ENCODE measurements at places on chromosomes 12 and 14.

DNA sequence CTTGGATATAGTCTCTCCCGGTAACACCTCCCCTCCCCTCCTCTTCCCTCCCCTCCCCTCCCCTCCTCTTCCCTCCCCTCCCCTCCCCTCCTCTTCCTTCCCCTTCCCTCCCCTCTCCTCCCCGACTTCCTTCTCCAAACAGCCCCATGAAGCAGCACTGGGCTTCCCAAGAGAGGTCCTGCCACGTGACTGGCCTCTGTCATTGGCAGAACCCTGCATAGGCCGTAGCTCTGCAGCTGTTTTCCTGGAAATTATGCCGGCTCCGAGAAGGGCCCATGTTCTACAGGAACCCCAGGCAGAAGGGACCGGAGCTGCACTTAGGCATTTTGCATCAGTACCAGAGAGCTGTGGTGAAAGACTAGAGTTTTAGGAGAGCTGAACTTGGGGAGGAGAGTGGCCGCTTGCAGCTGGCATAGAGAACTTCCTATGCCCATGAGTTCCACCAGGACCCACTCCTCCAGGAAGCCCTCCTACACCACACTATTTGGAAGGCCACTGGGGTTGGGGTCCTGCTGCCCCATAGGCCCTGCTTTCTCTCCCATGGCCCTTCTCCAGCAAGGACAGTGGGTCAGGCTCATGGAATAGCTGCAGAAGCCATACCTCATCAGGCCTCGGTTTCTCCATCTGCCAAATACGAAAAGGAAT is 5.1 kb upstream of the TNFAIP2 start:
- no peak for DNase-seq

GRCh38 chr12:85775091-85775490 is 61.1 kb downstream of the RASSF9 start:
- DNase-seq: no peak

DNA sequence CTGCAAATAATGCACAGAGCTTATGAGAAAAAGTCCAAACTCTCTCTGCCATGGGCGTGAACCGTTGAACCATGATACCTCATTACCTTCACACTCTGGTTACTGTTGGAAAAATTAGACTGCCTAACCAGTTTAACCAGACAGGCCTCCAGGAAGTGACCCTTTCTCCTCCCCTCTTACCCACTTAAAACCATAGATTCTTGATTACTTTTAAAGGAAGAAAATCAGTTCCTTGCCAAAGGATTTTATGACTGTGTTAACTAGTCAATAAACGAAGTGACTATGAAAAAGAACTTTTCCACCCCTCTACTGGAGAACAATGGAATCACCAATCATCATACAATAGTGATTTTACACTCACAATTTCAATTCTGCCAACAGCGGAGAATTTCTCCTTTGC is 254.0 kb upstream of the ATP2B1 start:
- DNase-seq: no peak

DNA sequence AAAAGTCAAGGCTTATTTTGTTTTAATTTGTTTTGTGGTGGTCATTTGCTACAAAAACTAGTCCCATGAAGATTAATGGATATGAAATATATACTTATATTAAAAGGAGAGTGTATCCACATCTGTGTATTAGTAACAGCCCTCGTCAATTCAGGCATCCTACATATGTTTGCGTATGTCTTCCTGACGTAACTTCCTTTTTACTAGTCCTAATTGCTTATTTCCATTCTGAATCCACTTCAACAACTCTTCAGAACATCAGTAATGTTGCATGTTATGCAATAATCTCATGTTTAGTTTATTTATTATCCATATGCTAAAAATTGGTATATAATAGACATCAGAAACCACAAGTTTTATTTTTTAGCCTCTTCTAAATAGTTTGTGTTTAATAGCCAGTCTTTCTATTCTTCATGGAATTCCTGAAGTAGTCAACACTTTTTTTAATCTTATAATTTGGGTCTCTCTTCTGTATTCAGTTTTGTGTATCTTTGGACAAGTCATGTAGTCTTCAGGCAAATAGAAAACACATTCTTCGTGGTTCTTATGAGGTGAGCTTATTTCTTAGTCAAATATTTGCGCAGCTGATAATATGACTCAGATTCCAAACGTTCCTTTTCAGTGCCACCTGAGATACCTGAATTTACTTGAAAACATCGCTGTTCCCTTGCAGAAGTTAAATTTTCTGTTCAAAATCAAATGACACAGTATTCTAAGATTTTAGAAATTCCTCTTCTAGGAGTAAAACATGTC is 268.6 kb downstream of the CCDC59 start:
- no peak for DNase-seq

DNA sequence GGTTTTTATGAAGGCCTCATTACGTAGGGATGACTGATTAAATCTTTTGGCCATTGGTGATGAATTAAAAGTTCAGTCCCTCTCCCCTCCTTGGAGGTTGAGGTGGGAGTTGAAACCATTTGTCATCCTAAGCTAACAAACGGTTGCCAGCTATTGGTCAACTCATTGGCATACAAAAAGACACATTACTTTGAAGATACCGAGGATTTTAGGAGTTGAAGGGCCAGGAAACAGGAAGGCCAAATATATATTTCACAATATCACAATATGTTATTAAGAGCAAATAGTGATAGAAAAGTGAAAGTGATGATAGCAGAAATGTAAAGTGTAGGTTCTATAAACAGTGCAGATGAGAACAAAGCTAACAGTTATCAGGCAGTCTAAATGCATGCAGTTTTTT is 24.4 kb downstream of the RCOR1 start:
- no peak for DNase-seq

DNA sequence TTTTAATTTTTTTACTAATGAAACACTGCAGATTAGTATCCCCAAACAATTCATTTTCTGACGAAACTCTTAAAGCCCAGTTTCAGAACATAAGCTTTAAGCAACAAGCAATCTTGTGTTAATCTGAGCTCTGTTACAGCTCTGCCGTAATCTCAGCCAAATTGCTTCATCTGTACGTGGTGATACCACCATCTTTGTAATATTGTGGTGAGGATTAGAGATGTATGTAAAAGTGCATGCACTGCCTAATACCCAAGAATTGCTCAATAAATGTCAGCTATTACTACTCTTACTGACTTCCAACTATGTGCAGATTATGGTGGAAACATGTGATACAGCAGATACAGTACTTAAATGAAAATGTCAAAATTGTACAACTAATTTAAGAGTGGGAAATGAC is 1.8 kb downstream of the AKAP5 start:
- DNase-seq: no peak

GRCh38 chr12:32070370-32070769 is 36.3 kb upstream of the BICD1 start:
- DNase-seq: no peak

GRCh38 chr12:105267711-105268110 is 31.7 kb upstream of the APPL2 start:
- no peak for DNase-seq

DNA sequence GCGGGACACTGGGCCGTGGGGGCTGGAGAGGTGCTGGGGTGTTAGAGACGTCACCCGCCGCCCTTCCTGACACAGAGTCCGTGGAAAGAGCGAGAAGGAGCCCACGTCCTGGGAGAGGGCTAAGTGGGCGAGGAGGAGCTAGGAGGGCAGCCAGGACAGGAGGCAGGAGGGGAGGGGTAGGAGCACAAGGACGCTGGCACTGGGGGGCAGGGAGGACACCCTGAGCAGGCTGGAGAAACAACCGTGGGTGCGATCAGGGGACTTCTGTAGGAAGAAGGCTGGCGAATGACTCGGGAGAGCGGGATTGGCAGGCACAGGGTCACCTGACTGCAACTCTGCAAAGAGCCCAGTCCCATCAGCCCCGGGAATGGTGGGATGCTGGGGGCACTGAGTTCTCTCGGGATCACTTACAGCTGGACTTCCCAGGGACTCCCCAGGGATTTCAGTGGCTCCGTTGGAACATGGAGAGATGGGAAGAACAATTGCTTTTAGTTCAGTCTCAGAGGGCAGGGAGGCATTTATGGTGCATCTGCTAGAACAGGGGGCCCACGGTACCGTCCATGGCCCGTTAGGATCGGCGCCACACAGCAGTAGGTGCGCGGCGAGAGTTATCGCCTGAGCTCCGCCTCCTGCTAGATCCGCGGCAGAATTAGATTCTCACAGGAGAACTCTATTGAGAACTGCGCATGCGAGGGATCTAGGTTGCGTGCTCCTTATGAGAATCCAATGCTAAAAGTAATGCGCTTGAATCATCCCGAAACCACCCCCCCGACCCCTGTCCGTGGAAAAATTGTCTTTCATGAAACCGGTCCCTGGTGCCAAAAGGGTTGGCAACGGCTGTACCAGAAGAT is 24.3 kb downstream of the UBR7 start:
- DNase-seq: no peak

GRCh38 chr14:100536721-100537445 is 50.3 kb downstream of the BEGAIN start:
- no peak for DNase-seq

GRCh38 chr12:116278667-116279066 is 1.2 kb upstream of the MED13L start:
- DNase-seq: no peak

DNA sequence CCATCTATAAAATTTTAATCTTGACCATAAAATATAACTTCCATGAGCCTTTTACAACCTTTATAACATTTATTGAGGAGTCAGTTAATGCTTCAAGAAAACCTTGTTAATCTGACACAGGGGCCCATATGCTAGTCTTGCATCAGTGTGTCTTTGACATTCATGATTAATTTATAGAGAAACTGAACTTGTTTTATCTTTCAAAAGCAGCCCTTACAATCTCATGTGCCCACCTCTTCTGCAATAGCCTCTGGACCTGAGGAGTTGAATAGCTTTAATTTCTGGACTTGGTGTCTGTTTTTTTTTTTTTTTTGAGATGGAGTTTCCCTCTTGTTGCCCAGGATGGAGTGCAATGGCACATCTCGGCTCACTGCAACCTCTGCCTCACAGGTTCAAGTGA is 8.6 kb upstream of the LPCAT3 start:
- DNase-seq: no peak

DNA sequence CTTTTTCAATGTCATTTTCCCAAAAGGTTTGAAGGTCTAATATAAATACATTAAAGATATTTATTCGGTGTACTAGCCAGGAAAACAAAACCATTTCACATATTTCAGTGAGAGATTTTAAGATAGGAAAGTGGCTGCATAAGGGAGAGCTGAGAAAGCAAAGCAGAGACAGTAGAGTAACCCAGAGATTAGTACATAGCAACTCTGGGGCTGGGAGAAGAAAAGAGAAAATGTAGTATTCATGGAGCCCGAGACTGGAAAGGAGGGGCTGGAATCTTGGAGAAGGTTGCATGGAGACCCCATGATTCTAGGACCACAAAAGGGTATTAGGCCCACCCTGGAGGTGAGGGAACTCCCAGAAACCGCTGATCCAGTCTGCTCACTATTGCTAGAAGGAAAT is 236.9 kb downstream of the PAWR start:
- no peak for DNase-seq

DNA sequence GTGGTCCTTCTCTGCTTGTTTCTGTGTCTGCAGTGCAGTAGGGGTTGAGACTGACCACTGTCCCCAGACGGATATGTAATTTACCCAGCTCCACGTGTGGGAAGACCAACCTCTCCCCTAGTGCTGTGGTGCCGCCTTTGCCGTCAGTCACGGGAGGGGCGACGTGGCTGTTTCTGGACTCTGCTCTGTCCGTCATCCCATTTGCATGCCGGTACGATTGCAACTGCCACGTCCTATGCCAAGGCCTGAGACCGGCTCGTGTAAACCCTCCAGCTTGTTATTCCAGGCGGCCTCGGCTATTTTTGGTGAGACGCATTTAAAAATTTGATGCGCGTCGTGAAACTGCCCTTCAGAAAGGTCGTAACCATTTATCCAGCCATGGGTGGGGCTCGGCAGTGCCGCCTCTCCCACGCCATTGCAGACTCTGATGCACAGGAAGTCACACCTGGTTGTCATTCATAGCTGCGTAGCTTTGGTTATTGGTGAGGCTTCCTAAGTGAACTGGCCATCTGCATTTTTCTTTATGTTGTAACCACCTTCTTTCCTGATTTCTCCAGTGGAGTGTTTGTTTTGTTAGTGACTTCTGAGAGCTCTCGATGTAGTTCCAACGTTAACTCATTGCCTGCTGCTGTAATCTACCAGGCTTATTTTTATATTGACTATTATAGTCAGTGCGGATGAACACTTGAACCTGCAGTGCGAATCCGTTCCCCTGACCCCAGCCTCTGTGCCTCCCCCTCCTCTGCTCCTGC is 75.1 kb downstream of the ADGRD1 start:
- DNase-seq: no peak

DNA sequence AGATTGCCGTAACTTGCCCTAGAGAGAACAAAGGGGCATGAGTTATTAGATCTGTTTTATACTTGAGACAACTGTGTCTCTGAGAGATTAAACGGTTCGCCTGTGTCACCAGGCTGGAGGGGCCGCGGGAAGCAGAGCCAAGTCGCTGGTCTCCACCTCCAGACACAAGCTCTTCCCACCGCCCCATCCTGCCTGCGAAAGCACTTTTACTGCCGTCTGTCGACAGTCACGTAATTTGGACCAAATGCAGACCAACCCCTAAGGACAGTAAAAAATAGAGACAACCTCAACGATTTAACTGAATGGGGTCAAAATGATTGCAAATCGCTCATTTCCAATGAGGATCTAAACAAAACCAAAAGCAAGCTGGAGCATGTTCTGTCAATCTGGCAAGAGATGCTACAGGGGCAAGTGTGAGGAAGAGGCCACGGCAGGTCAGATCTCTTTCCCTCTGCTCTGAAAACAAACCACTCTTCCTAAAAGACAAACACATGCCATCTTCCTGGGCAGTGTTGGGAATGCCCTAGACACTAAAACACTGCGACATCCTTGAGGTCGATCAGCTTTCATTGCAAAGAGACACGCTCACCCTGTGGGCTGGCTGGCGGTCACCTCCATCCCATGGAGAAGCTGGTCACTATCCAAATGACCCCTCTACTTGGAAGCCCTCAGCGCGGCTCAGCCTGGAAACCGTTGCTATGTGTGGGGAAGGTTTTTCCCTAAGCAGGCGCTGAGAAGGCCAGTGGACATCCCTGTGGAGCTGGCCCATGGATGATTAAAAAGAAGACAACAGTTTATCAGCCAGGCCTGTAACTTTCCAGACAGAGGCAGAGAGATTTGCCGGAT is 17.1 kb downstream of the GSC start:
- no peak for DNase-seq
